ENCODE measurements at places on chromosomes 7 and 10.

DNA sequence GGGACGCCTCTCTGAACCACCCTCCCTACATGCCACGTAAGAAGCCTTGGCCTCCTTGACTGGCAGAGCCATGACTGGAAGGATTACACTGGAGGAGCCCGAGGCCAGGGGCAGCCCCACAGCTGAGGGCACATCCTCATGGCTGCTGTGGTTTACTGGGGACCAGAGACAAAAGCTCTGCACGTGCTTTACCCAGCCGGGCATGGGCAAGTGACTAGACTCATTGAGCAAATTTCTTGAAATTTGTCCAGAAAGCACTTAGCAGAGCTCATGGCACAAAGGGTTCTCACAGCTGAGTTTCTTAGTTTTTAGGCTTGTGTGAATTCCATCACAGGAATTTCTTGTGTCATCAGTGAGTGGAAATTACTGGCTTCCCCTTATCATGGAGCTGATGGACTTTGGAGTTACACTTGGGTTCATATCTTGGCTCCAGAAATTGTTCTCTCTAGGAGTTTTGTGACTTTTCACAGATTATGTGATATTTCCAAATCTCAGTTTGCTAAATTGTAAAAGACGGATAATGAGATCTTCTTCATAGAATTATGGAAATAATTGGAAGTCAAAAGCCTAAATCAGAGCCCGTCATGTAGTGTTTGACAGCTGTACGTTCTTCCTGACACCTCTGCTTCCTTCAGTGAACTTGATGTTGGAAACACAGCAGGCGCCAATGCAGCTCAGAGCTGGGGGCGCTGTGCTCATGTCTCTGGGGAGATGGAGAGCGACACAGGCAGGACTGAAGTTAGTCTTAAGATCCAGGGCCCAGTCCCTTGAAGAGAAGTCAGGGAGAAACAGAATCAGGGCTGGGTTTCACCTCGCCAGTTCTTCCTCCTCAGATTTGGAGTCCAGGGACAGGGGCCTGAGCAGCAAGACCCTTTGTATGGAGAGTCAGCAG lies 47.7 kb upstream of the MGAM2 start:
- no peak for DNase-seq

- DNase-seq: no peak
Observed at GRCh38 chr10:71432101-71432905, 35.6 kb downstream of the CDH23 start.

DNA sequence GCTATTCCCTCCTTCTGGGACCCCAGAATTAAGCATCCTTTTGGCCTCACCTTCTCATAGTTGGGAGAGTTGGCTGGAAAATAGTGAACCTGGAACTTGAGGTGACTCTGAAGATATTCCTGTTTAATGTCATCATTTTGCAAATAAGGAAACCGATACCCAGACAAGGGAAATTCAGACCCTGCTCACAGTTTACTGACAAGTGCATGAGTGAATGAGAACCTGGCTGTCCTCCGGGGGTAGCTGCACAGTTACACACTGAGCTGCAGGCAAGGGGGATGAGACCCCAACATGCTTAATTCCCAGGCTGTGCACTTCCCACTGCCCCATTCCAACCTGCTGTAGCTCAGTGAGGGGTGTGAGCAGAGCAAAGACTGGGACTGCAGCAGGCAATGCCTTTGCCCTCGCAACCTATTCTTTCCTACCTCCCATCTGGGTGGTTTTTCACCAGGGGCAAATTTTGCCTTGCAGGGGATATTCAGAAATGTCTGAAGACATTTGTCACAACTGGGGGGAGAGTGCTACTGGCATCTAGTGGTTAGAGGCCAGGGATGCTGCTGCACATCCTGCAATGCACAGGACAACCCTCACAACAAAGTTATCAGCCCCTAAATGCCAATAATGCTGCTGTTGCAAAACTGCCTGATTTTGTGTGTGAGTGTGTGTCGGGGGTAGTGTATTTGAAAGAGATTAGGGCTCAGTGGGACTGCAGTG lies 136.2 kb downstream of the SORCS3 start:
- no peak for DNase-seq

DNA sequence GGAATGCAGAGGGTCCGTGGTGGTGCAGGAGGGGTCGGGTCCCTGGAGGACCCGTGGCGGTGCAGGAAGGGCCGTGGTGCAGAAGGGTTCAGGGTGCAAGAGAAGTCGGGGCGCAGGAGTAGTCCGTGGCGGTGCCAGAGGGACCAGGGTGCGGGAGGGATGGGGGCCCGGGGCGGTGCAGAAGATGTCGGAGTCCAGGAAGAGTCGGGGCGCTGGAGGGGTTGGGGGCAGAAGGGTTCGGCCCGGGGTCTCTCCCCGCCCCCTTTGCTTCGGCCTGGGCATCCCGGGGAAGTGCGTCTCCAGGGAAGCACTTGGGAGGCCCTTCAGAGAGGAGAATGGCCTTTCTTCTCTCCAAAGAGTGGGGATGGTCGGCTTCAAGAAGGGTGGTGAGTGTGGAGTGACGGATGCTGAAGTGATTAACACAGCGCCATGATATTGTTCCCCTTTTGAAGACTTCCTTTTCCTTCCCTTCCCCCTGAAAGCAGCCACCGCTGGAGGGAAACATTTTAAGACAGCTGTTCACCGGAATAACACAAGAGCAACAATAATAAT lies 997 bp downstream of the WDR37 start:
- no peak for DNase-seq

DNA sequence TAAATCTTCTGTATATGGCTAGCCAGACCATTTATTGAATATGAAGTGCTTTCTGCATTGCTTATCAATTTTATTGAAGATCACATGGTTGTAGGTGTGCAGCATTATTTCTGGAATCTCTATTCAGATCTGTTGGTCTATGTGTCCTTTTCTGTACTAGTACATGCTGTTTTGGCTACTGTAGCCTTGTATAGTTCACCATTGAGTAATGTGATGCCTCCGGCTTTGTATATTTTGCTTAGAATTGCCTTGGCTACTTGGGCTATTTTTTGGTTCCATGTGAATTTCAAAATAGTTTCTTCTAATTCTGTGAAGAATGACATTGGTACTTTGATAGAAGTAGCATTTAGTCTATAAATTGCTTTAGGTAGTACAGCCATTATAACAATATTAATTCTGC lies 1187.2 kb downstream of the XPNPEP1 start:
- DNase-seq: no peak

GRCh38 chr10:110356628-110357245 lies 52.0 kb upstream of the SMNDC1 start:
- no peak for DNase-seq

GRCh38 chr7:31997423-31997822 lies 72.8 kb downstream of the PDE1C start:
- DNase-seq: no peak

- DNase-seq: no peak
Observed at GRCh38 chr7:106788637-106789036, 76.4 kb upstream of the PIK3CG start.

DNA sequence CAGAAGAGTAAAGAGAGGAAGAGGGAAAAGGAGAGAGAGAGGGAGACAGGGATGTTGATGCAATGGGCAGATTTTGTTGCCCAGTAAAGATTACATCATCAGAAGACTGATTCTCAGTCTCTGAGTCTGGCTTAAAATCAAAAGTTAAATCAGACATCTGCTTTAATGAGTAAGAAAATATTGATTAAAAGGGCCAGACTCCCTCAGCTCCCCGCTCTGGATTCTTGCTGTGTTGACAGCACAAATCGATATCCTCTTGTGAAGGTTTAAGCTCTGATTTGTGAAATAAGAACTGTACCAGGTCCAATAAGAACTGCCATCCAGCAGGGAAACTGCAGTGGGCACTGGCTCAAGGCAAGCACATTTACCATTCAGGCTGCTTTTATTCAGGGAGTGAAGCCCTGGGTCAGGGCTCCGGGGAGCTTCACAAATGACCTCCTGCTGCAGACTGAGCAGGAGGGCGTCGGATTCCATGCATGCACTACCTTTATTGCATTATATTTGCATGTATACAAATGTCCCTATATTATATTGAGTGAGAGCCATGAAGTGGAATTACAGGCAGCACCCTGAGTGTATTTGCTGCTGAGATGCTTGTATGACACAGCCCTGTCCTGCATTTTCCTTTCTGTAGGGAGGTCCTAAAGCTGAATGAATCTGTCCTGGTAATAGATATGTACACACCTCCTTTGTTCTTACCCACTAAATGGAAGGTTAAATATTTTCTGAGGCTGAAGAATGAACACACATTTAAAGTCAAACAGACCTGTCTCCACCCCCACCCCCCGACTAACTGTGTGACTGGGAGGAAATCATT lies 401.5 kb downstream of the REEP3 start:
- no peak for DNase-seq

DNA sequence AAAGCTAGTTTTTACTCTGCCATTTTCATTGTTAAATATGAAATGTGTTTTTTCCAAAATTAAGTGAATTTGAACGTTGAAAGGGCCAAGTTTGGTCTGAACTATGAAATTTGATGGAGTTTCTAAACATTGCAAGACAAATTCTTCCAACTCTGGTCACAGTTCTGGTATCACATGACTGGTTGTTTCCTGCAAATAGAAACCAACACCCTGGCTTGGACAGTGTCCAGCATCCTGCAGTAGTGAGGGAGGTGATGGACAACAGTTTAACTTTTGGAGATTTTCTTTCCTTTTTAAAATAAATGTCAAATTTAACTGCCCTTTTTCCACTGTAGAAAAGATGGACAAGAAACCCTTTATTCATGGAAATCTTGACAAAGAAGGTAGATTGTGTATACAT lies 54.8 kb upstream of the AGBL3 start:
- no peak for DNase-seq

GRCh38 chr7:134755422-134756022 lies 23.9 kb upstream of the CALD1 start:
- no peak for DNase-seq

- no peak for DNase-seq
Observed at GRCh38 chr7:142319970-142320369, 62.1 kb upstream of the PRSS58 start.

GRCh38 chr7:134619627-134620331 lies 26.9 kb upstream of the BPGM start:
- DNase-seq: peak; percentile 76

DNA sequence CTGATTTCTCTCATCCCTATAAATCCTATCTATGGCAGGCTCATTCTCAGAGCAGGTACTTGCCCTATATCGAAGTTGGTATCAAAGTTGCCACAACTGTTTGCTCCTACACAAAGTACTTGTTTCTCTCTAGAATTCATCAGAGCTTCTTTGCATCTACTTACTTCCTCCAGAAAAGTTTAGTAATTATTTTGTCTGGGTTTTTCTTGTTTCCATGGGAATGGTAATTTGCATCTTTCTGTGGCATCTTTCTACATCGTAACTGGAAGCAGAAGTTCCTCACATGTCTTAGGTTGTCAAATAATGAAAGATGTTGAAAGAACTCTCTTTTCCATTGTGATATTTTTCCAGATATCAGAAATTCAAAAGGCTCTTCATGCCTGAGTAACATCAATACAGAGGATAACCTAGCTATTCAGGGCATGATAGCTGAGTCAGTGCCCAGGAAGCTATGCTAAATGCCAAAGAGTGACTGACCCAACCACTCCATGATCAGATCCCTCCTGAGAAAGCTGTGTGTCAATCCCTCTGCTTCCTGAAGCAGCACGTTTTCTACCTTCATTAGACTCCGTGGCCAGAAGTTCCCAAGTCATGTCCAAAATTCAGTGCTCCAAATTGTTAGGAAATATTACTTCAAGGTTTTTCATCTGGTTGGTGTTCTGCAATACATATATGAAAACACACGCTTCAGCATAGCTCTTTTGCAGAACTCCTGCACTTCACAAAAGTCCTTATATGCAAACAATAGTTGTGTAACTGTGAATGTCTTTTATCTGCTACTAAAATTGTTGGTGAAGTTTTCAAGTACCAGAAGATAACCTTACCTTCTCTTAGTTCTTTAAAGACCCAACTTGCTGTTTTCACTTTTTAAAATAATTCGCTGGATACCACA lies 216.5 kb downstream of the VTI1A start:
- DNase-seq: peak; percentile 34

DNA sequence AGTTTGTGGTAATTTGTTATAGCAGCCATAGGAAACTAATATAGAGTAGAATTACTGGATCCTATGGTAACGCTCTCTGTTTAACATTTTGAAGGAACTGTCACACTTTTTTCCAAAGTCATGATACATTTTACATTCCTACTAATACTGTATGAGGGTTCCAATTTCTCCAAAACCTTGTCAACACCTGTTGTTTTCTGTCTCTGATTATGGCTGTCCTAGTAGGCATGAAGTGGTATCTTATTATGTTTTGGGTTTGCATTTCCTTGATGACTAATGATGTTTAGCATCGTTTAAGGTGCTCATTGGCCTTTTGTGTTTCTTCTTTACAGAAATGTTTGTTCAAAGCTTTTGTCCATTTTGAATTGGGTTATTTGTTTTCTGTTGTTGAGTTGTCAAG lies 69.6 kb downstream of the VPS50 start:
- no peak for DNase-seq

DNA sequence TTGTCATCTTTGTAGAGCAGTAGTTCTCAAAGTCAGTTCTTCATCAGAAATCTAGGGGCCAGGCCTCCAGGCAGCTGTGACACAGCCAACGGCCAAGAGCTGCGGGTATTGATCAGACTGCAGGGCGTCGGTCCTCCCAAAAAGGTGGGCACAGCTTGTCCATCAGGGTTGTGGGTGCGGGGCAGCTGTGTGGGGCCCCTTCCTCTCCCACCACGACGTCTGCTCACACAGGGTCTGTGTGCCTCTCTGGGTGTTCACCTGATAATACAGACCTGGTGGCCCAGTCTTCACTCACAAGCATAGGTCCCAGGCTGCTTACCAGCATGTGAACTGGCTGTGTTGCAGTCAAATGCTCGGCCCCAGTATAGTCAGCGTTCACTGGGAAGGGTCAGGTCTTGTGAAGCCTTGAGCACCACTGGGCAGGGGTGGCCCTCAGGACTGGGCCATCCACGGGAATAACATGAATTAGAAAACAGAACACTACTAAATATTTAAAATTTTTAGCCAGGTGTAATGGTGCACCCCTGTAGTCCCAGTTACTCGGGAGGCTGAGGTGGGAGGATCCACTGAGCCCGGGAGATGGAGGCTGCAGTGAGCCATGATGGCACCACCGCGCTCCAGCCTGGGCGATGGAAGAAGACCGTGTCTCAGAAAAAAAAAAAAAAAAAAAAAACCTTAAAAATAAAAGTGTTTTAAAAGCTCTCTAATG lies 102.8 kb upstream of the DIP2C start:
- no peak for DNase-seq

DNA sequence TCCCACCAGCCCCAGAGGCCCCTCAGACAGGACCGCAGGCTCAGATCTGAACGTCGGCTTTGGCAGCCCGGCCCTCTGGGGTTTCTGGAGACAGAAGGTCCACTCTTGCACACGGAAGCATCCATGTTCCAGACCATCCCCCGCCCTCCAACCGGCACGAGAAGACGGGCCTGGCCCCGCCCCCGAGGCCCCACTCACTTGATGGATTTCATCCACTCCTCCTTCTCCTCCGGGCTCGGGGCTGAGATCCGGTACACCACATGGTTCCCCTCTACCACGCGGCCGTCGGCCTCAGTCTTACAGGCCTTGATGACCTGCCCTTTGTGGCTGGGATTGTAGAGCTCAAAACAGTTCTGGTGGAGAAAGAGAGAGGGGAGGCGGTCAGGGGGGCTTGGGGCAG lies 107.3 kb downstream of the CYTH3 start:
- no peak for DNase-seq

GRCh38 chr7:64879086-64879730 lies 23.9 kb upstream of the ZNF273 start:
- DNase-seq: no peak
